ENCODE measurements at places on chromosomes 7 and 10.

DNA sequence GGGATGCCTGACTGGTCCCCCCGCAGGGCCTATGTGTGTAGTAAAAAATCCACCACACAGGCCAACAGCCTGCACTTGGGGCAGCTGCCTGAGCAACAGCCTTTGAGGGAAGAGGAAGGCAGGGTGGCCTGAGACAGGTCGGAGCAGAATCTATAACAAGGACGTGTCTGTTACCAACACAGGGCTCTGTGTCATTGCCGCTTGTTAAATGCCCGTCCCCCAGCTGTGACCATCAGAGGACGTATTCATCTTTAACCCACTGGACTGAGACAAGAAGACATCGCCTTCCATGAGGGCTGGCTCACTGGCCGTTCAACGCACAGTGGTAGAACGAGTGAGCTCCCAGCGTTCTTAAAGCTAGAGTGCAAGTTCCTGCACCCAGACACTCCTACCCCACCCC is 7.8 kb downstream of the PDIA4 start:
- no peak for DNase-seq

DNA sequence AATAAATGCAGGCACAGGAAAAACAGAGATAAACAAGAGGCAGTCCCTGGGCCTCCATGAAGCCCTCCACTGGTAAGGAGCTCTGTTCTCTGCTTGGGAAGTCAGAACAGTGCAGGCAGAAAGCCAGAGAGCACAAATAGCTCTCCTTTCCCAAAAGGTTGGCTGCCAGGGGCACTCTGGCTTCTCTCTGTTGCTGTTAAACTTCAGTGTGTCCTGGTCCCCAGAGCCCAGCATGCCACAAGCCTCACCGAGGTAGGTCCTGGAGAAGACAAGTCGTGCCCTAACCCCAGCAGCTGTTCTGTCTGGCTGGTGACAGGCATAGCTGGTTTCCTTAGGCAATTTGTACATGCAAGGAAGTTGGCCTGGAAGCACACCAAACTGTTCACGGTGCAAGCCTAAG is 17.3 kb downstream of the SLC16A12 start:
- DNase-seq = no peak

DNA sequence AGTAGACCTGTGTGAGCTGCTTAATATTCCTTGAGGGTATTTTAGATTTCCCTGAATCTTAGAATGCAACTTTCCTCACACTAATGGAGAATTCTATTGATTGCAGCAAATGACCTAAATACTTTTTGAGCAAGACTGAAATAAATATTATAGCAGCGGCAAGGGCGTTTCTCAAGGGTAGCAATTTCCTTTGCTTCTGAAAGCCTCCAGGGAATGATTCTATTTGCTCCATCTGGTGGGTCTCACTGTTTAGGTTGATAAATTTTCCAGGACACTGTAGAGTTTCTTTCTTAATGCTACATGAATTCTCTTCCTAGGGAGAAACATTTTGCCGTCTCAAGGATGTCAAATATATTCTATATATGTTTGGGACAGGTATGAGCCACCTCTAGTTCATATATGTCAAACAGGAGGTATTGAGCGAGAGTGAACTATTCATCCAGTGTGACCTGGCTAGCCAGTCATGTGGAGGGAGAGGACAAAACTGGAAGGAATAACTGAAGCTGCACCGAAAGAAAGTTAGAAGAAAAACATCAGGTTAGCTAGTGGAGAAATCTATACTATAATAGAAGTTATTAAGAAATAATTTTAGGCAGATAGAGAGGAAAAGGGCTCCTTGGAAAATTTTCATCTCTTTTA is 57.9 kb upstream of the FZD8 start:
- no peak for DNase-seq

GRCh38 chr7:1085910-1086421 is 1.9 kb upstream of the GPER1 start:
- DNase-seq = no peak

DNA sequence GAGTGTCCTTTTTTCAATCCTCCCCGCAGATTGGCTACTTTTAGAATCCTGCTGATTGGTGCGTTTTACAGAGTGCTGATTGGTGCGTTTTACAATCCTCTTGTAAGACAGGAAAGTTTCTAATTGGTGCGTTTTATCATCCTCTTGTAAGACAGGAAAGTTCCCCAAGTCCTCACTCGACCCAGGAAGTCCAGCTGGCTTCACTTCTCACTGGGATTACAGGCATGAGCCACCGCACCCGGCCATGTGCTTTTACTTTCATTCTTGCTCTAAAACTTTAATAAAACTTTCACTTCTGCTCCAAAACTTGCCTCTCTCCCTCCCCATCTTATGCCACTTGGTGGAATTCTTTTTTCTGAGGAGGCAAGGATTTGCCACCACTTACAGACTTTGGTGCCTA is 17.0 kb upstream of the WAPL start:
- DNase-seq = no peak

- DNase-seq = no peak
Observed at GRCh38 chr7:95095259-95095965, 188.0 kb downstream of the PPP1R9A start.

Measured in activated T-cell treated with anti-CD3 and anti-CD28 coated beads, Interleukin-2, amount 50 U/mL, for 48 hours (primary cell).